ENCODE measurements at places on chromosomes 6 and 20. TPM values are rescaled to one million over a fixed set of nuclear protein-coding genes. Genes with fewer than 3 reads are reported as not detected.

DNA sequence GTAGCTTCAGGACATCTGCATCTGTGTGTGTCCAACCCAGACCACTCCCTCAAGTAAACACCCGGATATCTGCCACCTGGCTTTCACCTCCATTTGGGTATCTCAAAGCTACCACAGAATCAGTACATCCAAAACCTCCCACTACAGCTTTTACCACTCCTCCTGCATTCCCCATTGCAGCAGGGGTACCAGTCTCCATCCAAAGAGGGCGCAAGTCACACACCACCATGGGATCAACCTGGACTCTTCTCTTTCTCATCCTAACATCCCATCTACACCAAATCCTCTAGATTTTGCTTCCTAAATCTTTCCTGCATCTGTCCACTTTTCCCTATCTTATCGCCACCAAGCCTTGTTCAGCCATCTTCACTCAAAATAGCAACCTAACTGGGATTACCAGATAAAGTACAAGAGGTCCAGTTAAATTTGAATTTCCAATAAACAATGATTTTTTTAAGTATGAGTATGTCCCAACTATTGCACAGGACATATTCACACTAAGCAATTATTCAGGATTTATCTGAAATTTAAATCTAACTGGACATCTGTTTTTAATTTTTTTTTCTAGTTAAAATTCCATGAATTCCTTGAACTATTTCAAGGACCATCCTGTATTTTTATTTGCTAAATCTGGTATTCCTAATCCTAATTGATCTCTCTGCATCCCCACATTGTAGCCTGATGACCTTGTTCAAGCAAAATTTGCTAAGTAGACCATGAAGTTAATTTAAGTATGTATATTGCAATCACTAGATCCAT lies 164.3 kb upstream of the MLN start:
- peak; percentile 62 for DNase-seq

DNA sequence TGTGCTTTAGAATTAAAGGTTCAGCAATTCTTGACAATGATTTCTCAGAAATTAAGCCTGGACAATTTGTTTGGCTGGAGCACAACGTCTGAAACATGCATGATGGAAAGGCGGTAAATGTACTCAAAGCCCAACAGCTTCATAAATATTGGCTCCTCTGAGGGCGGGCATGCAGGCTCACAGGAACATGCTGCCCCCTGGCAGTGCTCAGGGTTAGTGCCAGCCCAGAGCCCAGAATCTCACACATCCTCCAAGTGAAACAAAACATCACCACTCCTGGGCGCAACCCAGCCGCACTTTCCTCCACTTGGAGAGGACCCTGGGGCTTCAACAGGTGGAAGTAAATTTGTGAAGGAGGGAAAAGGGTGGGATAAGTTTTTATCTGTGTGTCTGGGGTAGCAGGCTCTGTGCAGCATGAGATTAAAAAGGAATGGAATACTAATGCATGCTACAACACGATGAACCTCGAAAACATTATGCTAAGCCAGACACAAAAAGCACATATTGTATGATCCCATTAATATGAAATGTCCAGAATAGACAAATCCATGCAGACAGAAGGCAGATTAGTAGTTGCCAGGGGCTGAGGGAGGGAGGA lies 54.1 kb upstream of the PTPRT start:
- peak; percentile 38 for DNase-seq

DNA sequence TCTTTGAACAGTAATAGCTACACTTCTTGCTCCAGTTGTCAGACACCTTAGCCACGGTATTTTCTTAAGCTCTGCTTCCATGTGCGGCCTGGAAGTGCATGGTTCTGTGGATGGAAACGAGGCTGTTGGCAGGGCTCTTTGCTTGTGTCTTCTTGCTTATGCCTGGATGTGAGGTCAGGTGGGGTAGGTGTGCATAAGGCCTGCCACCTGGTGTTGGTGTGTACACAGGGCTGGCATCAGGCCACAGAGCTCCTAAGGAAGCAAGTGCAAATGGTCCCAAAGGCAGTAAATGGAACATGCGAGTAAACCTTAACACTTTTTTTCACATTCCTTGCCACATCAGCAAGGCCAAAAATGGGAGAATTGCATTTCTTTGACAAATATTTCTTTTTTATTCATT lies 158.1 kb upstream of the GMDS start:
- DNase-seq, result no peak

DNA sequence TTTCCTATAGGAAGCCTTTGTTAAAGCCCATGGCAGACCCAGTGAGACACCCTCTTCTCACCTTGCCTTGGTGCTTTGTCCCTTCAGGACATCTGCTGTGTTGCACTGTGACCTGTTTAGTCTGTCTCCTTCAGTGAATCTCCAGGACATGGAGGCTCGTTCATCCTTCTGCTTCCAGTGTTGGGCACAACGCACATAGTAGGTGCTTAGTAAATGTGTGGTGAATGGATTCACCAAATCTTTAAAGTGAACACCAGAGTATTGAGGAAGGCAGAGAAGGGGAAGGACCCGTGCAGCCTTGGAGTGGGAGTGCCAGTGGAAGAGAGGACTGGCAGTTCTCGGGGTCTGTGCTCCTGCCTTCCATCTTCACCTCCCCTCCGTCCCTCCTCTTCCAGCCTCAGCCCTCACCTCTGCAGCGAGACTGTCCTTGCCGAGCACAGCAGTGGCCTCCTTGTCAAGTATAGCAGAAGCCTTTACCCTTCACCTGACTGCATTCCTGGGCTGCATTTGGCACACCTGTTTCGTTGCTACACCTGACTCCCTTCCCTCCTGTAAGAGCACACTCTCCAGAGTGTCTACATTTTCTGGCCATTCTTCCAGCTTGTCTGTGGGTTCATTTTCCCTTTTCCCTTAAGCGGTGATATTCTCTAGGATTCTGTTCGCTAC lies 49.2 kb downstream of the ARID1B start:
- no peak for DNase-seq

DNA sequence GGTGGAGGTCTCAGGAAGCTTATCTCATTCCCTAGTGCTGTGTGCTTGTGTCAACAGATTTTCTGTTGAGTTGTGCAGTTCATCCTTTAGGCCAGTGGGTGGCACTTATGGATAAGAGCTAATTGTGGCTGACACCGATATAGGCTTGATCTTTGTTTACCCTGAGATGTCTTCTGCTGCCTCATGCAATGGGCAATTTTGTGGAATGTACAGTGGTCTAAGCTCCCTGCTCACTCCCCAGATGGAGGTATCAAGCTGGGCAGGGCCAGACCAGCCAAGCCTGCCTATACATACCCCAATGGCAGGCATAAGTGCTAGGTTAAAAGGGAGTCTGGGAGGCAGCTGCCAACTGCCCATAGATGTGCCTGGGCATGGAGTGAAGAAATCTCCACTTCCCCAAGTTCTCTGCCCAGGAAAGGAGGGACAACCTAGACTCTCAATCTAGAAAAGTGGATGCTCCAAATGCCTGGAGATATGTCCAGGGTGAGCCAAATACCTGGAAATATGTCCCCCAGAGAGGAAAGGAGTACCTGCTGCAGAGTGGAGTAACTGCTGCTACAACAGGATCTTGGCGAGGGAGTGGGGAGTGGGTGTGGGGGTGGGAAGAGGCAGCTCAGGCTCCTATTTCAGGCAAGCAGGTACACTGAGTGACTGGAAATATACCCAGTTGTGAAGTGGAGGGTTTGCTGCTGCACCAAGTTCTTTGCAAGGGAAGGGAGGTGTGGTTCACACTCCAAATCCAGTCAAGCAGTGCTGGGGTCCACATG lies 53.2 kb upstream of the ARG1 start:
- peak; percentile 59 for DNase-seq

- no peak for DNase-seq
Observed at GRCh38 chr6:51468704-51469103, 618.7 kb downstream of the PKHD1 start.

GRCh38 chr6:30544666-30545272 lies 11.5 kb downstream of the GNL1 start:
- DNase-seq, result no peak

DNA sequence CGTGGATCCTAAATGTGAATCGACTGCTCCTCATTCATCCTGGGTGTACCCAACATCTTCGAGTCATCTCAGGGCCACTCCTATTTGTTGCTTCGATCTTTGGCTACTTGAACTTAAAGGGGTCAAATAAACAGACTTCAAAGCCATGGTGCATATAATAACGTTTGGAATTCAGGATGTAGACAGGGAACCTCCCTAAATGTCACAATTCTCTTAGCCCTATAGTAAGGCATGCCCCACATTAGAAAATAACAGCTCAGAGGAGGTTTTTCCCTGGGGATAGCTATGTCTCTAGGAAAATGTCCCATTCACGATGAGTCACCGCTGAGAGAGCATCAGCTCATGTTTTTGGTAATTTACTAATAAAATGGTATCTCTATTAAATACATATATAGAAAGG lies 54.8 kb upstream of the BMP6 start:
- no peak for DNase-seq

The CRIP3 gene
- total RNA-seq, result 48.9 TPM

GRCh38 chr20:3580412-3580811 lies 82.8 kb downstream of the GFRA4 start:
- DNase-seq, result peak; percentile 23

DNA sequence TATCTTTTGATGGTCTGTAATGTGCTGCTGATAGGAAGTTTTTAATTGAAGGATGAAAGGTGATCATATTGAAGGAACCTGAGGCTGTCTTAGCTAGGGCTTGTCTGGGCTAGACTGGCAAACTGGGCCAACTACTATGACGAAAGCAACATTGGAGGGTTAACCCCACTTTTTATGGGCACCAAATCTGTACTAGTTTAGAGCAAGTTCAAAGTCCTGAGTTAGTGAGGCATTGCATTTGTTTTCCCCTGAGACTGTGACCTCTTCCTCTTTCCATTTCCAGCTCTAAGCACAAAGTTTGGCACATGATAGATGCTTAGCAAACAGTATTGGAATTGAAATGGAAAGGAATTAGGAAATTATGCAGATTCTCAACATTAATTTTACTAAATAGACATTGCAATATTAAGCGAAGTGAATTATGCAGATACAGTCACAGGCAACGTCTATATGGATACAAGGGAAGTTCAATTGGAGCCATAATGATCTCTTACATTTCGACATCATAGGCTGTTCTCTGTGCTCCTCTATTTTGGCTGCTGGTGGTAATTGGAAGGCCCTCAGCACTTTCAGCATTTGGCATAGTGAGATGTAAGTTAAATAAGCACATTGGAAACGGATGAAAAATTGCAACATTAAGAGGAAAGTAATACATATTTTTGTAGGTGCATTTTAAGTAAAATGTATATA lies 22.2 kb downstream of the CEP57L1 start:
- DNase-seq, result no peak

- no peak for DNase-seq
Observed at GRCh38 chr6:22394691-22395090, 97.9 kb upstream of the PRL start.

DNA sequence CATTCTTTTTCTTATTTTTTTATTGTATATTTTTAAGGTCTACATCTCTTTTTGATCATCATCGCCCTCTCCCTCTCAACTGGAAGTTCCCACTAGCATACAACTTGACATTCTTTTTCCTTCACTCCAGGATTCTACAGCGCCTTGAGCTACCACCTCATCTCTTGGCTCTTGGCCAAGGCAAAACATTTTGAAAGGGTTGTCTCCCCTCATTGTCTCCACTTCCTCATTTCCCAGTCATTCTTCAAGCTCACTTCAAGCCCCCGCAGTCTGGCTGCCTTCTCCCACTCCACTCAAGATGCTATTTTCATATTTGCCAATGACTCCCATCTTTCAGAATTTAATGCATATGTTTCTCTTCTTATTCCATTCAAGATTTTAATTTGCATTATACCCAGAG lies 63.0 kb downstream of the OPN5 start:
- no peak for DNase-seq

DNA sequence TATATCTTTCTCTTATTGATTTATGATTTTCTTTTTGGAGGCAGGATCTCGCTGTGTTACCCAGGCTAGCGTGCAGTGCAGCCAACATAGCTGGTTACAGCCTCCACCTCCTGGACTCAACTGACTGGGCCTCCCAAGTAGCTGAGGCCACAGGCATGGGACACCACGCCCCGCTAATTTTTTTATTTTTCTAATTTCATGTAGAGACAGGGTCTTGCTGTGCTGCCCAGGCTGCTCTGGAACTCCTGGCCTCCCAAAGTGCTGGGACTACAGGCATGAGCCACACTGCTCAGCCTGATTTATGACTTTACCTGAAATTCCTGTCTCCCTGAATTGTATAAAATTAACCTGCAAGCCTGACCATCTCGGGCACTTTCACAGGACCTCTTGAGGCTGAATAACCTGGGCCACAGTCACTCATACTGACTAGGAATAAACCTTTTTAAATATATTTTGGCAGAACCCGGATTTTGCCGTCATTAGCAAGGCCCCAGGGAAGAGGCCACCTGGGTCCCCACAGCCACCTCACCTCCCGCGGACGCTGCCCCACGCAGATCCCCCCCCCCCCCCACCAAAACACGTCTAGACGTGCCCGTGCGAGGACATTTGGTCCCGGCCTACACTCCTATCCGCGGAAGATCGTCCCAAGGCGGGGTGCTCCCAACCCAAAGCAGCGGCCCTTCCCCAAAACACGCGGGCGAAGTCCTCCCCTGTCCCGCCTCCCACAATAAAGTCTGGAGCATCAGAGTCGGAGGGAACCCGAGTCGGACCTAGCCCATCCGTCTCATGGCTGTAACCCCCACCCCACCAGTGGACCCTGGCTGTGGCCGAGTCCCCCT lies 902 bp downstream of the ZNF337 start:
- DNase-seq, result no peak

DNA sequence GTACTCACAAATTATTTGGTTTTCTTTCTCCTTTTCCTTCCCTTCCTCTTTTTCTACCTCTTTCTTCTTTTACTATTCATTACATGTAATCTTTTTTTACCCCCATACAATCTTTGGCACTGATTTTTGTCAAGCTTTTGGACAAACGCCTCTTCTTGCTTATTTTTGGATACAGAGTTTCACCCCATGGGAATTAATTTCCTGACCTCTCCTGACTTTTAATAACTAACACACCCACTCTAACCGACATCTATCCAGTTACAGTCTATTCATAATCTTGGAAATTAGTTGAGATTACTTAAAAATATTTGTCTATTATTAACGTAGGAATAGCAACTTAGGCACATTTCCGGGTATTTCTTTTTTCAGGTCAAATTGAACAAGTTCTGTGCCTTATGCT lies 101.2 kb downstream of the HDGFL1 start:
- DNase-seq, result no peak

The RAET1L gene
- total RNA-seq, result not detected

DNA sequence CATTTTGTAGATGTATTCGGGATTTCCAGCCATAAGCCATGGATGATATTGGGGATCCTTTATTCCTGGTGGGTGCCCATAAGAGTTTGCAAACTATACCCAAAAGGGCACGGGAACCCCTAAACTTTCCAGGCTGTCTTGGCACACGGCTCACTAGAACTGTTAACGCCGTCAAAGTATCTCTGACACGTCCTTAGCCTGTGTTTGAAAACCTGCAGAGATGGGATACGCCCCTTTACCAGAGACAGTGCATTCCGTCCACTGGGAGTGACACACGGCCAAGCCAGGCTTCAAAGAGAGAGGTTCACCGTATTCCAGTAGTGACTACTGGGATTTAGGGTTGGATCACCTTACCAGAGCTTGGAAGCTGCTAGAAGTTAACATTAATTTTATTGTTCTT lies 95.0 kb downstream of the THBS2 start:
- no peak for DNase-seq

GRCh38 chr20:9353916-9354276 lies 160.5 kb upstream of the LAMP5 start:
- DNase-seq, result no peak

GRCh38 chr6:148999501-148999900 lies 252.7 kb downstream of the UST start:
- no peak for DNase-seq

GRCh38 chr6:114140416-114140815 lies 169.5 kb upstream of the HDAC2 start:
- no peak for DNase-seq
